ENCODE measurements at places on chromosomes 4 and X.

DNA sequence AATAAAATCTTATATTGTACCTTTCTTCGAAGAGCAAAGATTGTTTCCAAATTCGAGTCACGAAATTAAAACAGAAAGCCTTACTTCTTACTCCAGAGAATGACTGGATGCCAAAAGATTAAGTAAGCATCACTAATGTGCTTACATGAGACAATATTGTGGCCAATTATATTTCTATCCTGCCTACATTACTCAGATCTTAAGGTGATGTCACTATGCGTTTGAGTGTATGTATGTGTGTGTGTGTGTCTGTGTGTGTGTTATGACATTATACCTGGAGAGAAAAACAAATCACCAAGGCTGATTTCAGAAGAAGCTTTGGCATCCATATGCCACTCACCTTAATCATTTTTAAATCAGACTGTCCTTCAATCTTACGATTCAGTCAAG, 556.3 kb downstream of the PPARGC1A start:
- no peak for DNase-seq

DNA sequence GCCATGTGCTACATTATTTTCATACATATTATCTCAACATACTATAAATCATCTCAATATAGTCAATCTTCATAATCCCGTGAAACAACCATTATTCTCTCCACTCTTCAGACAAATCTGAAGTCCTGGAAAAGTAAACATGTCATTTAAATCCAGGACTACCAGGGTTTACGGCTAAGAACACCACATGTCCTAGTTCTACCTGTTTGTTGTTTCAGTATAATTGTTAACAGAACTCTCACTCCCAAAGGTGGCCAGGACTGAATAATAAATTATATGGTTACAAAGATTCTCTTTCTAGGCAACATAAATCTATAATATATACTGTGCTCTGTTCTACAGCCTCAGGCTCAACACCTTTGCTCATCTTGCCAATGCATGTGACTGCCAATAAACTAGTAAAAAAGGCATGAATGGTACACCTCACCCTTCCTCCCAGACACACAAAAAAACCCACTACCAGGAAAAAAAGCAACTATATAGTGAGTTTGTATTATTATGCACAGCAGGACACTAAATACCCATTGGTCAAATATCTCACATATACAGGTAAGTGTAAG, 20.1 kb downstream of the EIF4E start:
- no peak for DNase-seq

DNA sequence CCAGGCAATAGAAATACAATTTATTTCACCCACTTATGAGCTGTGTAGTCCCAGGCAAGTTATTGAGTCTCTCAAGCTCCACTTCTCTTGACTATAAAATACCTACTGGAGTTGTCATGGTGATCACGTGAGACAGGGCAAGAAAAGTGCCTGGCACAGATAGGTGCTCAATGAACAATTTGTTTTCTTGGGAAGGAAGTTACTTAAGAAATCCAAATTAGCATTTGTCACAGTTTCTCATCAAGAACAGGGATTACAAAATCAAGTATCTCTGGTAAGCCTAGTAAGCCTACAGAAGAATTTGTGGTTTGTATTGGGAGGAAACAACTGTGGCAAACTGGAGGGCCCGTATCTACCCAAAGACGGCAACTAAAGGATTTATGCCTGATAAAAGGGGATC, 37.5 kb upstream of the RASGEF1B start:
- no peak for DNase-seq

GRCh38 chr4:89411539-89412309, 104.1 kb upstream of the GPRIN3 start:
- DNase-seq = peak; percentile 16

DNA sequence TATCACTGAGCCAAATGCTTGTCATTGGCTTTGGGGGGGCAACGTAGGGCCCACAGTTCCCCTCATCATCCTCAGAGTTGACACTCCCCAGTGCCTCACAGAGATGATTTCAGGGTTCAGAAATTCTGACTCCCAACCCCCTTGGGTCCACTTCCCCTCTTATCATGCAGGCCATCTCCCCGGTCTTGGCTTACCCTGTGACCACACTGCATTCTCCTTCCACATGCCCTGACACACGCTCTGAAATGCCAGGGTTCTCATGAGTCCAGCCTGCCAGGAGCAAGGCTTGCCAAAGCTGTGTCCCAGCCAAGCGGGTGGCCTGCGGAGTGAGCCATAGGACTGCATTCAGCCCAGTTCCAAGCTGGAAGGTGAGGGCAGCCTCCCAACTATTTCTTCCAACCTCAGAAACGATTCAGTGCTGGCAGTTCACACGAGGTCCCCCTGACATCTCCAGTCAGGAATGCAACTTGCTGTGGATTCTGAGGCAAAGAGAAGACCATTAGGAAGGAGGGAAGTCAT, 101.2 kb downstream of the SMIM20 start:
- peak; percentile 73 for DNase-seq

GRCh38 chrX:13419276-13419675, 99.4 kb upstream of the ATXN3L start:
- DNase-seq = no peak

DNA sequence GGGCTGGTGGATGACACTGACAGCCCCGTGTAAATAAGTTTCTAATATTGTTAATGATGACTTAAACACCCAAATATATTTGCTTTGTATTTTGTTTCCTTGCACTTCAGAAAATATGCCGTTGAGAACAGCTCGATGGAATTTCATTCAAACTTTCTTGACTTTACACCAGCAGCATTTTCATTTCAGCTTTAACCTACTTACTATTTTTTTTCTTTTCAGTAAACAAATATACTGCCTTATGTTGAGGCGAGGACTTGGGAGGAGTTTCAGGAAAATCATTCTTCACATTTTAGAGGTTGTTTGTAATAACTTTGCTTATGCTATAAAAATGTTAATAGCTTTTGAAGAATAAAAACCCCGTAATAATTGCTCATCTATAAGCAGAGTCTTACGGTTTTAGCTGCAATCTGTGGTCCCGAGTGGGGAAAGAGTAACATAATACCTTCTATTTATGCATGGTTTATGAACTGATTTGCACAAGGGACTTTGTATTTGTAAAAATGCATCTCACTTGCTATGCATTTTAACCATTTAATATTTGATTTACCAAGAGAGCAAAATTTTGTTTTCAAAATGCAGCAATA, 14.1 kb upstream of the TENM3 start:
- no peak for DNase-seq

GRCh38 chr4:1396806-1397455, 9.3 kb downstream of the NKX1-1 start:
- DNase-seq = no peak

Measured in hindlimb muscle (tissue), 1 donor.